ENCODE measurements at places on chromosomes 3 and 15.

DNA sequence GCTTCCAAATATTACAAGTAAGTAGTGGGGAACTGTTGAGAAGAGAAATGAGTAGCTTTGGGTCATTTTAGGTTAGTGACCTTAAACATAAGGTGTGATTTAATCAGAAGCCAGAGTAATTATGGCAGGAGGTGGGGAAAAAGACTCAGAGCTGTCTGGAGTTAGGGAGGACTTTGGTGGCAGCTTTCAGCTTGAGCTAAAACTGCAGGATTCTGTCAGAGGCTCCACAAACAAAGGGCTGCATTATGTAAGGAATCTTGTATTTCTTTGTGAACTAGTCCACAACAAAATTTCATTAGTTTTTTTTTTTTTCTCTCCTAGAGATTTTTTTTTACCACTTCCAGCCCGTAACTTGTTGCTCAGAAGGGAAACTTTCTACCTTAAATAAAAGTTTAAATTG lies 345.3 kb downstream of the TIGIT start:
- no peak for DNase-seq

DNA sequence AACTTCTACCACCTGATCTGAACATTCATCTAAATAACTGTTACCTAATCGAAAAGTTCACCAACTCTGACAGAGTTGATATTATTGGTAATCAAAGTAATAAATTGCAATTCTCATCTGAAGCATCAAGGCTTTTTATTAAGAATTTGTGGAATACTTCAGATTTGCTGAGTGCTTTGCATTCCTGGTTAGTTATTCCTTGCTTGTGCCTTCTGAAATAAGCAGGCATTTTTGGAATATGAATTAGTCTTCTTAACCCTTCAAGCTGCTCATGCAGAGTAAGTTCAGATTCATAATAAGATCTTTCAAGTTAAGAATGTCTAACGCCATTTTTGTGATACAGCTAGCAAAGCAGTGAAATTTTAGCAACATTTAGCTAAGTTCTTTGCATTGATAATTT lies 188.5 kb downstream of the ALCAM start:
- DNase-seq = no peak

- no peak for DNase-seq
Measured at GRCh38 chr3:114329823-114330222, 36.0 kb downstream of the TIGIT start.

DNA sequence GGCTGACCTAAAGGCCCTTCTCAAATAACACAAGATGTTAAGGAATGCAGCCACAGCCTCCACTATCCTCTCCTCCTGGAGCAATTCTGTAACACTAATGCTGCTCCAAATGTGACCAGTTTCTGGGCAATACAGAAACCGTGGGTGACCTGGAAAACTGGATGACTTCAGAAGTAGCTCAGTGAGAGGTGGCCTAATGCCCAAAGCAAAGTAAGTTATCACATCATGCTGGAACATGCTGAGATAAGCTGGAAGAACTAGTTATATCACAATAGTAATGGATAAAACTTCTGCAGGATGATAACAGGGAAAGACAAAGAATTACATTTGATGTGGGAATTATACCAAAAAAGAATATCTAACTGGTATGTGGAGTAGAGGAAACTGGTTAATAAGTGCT lies 72.0 kb downstream of the DHX30 start:
- DNase-seq = no peak

GRCh38 chr15:53126144-53126543 lies 336.0 kb upstream of the ONECUT1 start:
- no peak for DNase-seq

DNA sequence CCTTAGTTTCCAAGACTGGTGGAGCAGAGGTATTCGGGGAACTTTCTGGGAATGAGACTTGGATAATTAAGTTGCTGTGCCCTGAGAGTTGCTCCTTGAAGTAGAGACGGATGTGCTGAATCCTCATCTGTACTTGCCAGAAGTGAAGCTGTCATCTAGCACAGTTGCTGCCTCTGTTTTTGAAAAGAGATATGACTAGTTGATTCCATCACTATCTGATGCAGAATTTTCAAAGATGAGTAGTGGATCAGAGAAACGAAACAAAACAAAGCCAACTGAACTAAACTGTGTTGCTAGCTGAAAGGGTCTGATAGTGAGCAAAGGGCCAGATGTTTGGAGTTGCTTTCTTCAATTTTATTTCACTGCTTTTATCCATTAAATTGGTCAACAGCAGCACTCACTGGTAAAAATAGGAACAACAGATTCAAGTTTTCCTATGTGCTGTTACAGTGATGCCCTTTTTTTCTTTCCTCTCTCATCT lies 52.7 kb downstream of the MITF start:
- no peak for DNase-seq

DNA sequence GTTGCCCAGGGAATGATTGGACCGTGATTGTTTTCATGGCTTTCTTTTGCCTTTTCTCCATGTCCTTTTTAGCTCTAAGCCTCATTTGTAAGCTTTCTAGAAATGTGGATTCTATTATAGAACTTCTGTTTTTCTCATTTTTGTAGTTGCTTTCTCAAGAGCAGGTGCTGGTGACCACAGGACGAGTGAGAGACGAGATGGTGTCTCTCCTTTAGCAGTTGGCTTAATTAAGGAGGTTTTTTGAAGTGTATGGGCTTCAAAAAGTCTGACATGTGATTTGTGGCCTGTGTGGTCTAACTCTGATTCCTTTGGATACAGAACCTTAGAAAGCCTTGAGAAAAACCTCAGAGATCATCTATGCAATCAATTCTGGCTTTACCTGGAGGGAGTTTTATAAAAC lies 292.8 kb downstream of the LPP start:
- no peak for DNase-seq

DNA sequence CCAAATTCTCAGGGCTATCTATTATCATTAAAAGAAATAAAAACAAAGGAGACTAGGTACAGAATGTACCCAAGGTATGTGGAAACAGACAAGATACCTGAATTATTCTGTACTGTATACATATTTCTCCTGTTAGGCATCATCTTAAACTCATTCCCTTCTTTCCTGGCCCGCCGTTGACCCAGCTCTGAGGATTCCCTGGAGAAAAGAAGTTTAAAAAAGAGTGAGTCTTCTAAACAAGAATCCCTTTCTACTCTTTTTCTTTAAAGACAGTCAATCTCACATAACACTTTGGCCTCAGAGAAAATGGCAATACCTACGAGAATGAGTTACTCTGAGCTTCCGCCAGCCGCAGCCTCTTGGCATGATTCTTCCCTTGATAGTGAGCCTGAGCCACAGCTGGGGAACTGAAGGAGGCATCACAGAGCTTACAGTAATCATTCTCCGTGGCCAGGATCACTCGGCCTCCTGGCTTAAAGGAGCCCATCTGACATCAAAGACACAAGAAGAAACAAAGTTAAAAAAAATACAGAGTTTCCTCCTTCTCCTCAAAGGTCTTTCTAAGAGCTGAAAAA lies 44.2 kb downstream of the ZMAT3 start:
- no peak for DNase-seq

GRCh38 chr3:53822331-53822741 lies 23.9 kb downstream of the CHDH start:
- no peak for DNase-seq

- no peak for DNase-seq
Measured at GRCh38 chr15:76752549-76752948, 152.6 kb downstream of the SCAPER start.

GRCh38 chr3:178518660-178519396 lies 17.4 kb upstream of the KCNMB2 start:
- no peak for DNase-seq
